CD4-positive, alpha-beta T cell treated with Interleukin-15 for 4 hours (primary cell): ENCODE measurements at places on chromosomes 4 and X.

DNA sequence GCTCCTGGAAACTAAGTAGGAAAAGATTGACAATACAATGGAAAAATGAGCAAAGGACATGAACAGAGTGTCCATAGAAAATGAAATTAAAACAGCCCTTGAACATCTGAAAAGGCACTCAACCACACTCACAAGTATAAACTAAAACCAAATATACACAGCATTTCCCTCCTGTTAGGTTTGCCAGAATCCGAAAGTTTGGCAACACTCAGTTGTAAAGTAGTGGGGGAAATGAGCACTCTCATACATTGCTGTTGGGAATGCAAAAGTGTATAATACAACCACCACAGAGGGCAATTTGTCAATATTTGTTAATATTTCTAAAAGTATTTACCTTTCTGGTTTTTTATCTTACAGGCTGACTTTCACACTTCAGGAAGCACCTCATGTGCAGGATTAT, 84.2 kb upstream of the TMEM164 start:
- DNase-seq: no peak

GRCh38 chr4:108811486-108811885, 48.6 kb upstream of the ETNPPL start:
- DNase-seq: no peak

DNA sequence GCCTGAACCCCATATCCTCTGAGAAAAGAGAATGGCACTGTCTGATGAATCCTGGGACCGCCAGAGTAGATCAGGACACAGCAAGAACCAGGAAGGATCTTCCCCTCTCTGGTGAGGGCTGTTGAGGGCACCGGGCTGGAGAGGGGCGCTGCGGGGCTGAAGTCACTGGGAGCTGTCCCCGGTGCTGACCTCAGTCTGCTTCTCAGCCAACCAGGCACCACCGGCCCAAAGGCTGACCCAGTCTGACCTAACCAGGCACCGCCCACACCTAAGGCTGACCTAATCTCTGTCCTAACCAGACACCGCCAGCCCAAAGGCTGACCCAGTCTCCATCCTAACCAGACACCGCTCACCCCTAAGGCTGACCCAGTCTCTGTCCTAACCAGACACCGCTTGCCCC, 82.8 kb downstream of the CPZ start:
- DNase-seq: no peak

GRCh38 chr4:105965183-105965800, 70.0 kb downstream of the NPNT start:
- DNase-seq: no peak

GRCh38 chr4:143287572-143287923, 49.1 kb upstream of the GAB1 start:
- DNase-seq: no peak

GRCh38 chrX:136194536-136194935, 47.2 kb downstream of the FHL1 start:
- no peak for DNase-seq

GRCh38 chr4:61160478-61160877, 39.6 kb upstream of the ADGRL3 start:
- DNase-seq: no peak

DNA sequence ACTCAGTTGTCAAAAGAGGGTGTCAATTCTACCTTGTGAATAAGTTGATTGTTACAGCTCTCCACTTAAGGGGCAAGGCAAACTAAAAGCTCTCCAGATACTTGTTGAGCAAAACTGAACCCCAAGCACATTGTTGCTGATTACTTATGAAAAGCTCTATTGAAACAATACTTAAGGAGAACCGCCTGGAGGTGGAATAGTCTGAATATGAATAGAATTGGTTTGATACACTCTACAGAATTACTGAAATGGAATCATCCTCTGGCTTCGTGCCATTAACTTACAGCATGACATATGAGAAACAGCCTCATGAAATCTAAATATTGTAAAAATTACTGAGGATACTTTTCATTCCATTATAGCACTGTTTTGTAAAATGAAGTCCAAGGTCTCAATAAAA, 127.0 kb upstream of the SH3RF1 start:
- no peak for DNase-seq

DNA sequence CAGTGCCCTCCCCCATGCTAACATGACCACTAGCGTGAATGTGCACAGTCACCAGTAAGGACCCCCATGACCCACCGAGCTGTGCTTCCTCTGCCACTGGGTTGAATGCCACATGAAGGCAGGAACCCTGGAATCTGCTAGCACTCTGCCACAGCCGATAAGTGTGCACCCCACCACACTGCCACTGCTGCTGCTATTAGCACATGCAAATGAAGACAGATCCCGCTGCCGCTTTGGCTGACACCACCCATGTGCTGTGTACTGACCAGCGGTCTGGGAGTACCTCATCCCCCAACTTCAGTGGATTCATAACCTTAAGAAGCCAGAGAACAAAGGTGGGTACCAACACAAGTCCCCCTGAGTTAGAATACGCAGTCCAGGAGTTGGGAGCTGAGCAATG, 200.9 kb upstream of the ARHGEF9 start:
- DNase-seq: no peak

DNA sequence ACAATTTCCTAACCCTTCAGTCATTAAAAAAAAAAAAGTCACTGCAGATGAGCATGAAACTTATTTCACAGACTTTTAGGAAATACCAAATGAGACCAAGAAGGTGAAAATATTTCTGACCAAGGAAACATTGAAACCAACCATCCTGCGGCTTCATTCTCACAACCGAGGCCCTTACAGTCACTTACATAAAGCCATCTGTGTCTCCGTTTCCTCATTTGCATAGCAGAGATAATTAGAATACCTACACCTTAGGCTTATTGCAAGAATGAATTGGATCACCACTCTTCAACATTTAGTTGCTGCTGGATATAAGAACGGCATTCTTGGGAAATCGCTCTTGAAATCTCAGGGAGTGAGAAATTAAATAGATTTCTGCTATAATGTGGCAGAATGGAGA, 356.2 kb downstream of the HS3ST1 start:
- no peak for DNase-seq

GRCh38 chr4:125045311-125045710, 269.4 kb upstream of the FAT4 start:
- DNase-seq: no peak

DNA sequence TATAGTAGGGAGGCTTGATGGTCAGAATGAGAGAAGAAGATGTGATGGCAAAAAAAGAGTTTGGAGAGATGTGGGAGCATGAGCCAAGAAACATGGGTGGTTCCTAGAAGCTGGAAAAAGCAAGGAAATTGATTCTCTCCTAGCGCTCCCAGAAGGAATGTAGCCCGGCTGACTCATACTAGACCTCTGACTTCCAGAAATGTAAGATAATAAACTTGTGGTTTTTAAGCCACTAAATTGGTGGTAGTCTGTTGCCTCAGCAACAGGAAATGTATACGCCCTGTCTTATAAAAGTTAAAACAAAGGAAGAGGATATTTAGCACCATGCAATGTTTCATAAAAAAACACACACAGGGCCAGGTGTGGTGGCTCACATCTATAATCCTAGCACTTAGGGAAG, 182.7 kb upstream of the PCDH7 start:
- no peak for DNase-seq

DNA sequence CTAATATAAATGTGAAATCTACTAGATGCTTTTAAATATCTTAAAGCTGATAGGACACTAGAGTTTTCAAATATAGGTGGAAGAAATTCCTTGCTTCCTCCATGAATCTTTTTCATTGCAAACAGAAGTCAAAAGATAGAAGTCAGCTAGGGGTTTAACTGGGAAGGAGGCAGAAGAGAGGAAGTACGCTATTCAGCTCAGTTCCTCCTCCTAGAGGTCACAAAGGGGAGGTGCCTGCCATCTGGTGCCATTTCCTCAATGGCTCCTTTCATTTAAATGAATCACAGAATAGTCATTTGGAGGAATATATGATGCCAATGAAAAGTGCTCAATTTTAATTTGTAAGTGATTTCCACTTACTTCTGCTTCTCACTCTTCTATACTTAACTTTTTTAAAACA, 8.5 kb downstream of the COL25A1 start:
- DNase-seq: no peak

DNA sequence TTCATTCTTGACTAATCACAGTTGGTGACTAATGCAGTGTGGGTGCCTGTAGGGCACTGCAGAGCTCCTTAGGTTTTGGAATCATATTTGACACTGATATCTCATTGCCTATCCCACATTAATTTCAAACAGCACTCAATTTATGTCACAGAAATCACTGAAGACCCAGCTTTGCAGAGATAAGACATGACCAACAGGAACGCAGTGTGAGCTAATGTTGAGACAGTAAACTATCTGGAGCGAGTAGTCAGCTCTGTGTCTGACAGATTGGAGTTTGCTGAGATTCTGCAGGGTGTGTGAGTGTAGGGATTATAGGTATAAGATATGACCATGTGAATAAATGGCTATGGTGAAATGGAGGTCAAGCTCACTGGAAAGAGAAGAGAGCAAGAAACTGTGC, 1586.1 kb upstream of the AGA start:
- DNase-seq: no peak

DNA sequence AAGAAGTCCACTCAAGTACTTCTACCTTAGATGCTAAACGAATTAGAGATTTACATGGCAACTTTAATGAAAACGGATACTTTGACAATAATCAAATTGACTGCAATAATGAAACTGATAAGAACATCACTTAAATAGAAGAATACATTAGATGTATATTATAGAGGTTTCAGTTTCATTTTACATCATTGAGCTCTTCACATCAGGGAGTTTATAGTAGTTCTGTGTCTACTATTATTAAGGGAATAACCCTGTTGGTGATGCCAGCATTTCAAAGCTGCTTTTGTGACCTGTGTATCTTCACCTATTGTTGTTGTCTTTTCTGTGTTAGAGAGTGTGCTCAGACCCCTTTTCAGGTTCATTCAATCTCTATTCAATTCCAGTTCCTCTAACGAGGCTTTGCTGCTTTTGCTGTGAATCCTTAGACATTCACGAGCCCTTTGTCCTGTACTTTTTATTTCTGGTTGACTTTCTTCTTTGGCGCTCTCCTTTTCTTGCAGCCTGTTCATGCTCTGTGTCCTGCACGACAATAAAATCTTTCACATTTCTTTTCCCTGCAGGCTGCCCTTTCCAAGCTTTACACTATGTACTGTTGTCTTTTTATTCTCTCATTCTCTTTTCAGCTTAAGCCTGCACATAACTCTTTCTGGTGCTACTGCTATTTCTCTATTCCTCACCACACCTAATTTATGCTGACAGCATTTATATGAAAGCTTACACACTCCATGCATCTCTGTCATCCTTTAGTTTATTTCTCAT, 232.1 kb downstream of the CPE start:
- no peak for DNase-seq

DNA sequence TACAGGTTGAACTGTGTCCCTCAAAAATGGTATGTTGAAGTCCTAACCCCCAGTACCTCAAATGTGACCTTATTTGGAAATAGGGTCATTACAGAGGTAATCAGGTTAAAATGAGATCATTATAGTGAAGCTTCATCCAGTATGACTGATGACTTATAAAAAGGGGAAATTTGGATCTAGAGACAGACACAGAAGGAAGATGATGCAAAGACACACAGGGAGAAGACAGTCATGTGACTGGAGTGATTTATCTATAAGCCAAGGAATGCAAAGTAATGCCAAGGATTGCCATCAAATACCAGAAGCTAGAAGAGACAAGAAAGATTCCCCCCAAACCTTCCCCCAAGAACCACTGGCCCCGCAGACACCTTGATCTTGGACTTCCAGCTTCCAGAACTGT, 155.2 kb downstream of the RBMX2 start:
- DNase-seq: no peak

- no peak for DNase-seq
These were observed 161.6 kb upstream of the PRDX4 start for GRCh38 chrX:23505531-23506303.

- DNase-seq: no peak
These were observed 218.2 kb downstream of the ZC4H2 start for GRCh38 chrX:64758047-64758446.

- no peak for DNase-seq
These were observed 25.5 kb upstream of the FAM9C start for GRCh38 chrX:13069771-13070416.

GRCh38 chrX:124337916-124338315, 5.5 kb downstream of the TEX13D start:
- DNase-seq: no peak

GRCh38 chrX:7190157-7190556, 42.2 kb upstream of the PUDP start:
- no peak for DNase-seq
